ENCODE measurements at places on chromosomes 2 and 18. TPM values are rescaled to one million over a fixed set of nuclear protein-coding genes. Genes with fewer than 3 reads are reported as not detected.
A peak's percentile ranks its signal among the peaks of the same experiment; 100 is the strongest.

- no peak for DNase-seq
Measured at GRCh38 chr2:230658877-230659652, 53.6 kb upstream of the CAB39 start.

GRCh38 chr2:37507051-37507410, 162.6 kb downstream of the QPCT start:
- no peak for DNase-seq

The ZFP36L2 gene
- 67.9 TPM for polyA plus RNA-seq

DNA sequence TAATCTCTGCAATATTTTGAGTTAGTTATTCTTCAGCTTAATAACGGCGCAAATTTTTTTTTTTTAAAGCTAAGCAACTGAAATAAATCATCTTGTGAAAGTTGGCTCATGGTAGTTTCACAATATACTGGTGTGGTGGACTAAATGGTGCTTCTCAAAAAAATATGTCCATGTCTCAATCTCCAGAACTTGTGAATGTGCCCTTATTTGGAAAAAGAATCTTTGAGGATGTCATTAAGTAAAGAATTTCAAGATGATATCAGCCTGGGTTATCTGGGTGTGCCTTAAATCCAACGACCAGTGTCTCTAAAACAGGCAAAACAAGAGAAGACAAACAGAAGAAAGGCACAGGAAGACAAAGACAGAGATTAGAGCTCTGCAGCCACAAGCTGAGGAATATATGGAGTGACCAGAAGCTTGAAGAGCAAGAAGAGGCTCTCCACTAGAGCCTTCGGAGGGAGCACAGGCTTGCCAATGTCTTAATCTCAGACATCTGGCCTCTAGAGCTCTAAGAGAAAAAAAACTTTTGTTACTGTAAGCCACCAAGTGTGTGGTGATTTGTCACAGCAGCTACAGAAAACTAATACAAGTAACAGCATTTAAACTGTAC, 71.4 kb downstream of the HNMT start:
- DNase-seq: no peak

DNA sequence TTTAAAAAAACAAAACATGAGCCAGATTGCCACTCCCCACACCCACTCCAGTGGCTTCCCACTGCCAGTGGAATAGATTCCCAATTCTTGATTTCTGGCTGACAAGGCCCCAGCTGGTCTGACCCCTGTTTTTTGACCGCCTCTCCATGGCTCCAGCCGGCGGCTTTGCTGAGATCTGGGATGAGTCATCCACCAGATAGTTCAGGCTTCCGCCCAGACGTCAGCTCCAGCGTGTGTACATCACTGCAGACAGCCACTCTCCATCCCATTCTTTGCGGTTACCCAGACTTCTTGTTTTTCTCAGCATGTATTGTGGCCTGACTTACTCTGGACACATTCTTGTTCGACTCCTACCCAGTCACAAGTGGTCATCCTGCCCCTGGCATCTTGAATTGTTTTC, 227.9 kb downstream of the GBX2 start:
- DNase-seq: no peak

The CYP1B1 gene
- polyA plus RNA-seq: 1.7 TPM

DNA sequence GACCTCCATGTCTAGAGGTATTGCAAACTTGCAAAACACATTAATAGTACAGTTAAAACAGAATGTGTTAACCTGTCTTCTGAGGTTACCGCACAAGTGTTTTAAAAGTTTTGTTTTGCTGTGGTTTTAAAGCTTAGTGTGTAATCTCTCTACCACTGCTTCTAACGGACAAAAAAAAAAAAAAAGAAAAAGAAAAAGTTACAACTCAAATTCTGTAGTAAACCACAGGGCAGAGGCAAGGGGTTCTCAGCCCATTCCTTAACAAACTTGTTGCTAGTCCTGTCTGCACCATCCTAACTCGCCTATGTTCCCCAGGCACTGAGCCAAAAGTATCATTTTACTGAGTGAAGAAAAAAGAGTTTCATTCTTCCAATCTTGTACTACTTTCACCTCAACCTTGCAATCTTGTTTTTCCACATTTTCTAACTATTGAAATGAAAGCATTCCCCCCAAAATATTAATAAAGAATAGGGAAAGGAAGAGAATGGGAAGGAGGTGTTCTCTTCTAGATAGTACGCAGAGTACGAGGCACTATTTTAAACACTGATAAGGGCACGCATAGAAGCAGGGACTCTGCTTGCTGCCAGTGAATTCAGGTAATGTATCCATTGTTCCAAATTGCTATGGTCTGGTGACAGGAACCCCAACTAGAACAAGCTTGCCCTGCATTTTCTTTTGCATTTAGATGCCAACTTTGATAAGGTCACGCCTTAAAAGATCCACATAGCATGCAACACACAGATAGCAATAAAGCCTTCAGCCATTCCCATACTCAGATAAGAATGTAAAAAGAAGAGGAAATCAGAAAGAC, 47.1 kb downstream of the IKZF2 start:
- peak; percentile 6 for DNase-seq

- DNase-seq: no peak
Measured at GRCh38 chr2:25405611-25406295, 64.0 kb upstream of the DNMT3A start.

DNA sequence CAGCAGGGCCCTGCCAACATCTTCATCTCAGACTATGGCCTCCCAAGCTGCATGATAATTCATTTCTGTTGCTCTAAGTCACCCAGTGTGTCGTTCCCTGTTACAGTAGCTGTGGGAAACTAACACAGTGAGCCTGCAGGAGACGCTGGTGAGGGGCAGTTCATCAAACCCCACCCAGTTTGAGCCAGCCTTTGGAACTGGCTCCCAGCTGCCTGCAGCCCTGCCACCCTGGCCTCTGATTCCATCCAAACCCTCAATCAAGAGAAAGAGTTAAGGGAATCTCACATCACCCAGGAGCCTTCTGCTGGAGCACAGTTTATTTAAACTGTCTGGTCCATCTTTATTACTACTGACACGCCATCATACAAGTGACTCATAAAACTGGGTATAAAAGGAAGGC, 64.9 kb upstream of the ZCCHC2 start:
- DNase-seq: no peak

The TBC1D8 gene
- 30.2 TPM for polyA plus RNA-seq

- DNase-seq: no peak
Measured at GRCh38 chr2:160646684-160647444, 153.3 kb upstream of the RBMS1 start.

- DNase-seq: no peak
Measured at GRCh38 chr2:199259671-199260070, 198.1 kb downstream of the SATB2 start.

DNA sequence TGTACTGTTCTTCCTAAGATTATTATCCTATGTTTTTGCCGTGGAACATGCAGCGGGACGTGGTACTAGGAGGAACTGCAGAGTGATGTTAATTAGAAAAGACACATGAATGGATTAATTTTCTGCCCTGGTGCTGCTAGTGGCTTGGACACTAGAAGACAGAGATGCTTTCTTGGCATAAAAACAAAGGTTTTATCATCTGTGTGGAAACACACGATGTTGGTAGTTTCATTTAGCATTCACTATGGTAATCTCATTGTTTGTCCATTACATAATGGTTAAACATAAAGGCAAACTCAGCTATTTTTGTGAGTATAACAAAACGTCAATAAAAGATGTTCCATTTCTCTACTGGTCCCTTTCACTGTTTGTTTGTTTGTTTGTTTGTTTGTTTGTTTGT, 22.8 kb downstream of the COL6A3 start:
- DNase-seq: no peak

DNA sequence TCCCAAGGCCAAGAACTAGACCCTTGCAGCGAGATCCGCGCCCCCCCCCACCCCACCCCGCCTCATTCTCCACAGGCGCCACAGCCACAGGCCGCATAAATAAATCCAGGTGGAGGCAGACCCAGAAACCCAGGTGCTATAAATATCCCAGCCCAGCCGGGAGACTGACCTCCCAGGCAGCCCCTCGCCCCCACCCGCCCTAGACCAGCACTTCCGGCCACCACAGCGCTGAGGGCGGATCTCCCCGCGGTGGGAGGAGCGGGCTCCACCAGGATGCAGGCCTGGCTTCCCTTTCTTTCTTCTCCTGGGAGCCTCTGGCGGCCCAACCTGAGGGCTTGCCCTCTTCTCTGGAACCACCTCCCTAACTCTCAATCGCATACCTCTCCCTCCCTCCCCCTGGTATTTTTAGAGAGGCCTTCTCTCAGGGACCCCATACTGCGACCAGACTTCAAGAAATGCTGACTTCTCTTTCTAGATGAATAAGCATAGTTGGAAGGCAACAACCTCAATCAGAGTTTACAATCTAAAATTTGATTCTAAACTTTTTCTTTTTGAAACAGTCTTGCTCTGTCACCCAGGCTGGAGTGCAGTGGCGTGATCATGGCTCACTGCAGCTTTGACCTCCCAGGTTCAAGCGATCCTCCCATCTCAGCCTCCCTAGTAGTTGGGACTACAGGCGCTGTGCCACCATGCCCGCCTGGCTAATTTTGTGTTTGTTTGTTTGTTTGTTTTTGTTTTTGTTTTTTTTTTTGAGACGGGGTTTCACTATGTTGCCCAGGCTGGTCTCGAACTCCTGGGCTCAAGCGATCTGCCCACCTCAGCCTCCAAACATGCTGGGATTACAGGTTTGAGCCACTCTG, 55.0 kb downstream of the PKDCC start:
- peak; percentile 76 for DNase-seq

The ITGB6 gene
- 52.2 TPM for polyA plus RNA-seq

GRCh38 chr2:233690444-233690843, 2.2 kb upstream of the UGT1A6 start:
- DNase-seq: no peak

DNA sequence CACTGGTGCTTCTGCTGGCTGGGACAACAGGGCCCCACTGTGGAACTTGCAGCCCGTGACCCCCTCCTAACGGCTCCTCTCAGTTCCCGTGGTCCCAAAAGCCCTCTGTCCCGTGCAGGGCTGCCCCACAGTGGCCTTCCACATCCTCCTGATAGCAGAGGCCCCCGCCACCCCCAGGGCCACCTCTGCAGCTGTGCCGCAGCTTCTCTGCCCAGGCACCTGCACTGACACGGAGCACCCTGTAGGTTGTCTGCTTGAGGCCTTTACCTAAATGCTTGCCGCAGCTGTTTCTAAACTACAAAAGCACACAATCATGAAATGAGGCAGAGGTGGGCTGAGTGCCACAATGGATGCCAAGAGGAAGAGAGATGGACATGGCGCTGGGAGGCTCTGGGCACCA, 13.5 kb upstream of the GRHL1 start:
- no peak for DNase-seq

The ABCB11 gene
- not detected for polyA plus RNA-seq

DNA sequence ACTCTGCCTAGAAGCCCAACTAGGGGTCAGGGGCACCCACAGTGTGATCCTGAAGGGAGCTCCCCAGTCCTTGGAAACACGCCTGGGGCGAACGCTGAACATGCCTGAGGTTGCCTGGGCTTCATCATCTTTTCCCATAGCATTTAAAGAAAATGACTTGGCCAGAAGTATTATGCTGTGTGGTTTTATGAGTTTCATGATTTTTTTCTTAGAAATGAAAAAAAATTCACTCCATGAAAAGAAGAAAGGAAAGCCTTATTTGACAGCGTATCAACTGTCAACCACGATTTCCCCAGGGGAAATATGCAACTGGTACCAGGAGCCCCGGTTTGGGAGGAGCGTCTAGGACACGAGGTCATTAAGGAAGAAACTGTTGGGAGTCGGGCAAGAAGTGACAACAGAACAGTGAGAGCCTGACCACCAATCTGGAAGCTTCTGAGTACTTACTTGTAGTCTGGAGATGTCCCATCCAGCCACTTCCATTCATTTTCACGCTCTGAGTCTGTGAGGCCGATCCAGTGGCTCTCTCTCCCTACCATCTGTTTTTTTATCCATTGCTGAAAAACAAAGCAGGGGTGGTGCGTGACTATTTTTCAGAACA, 63.5 kb upstream of the THOC1 start:
- no peak for DNase-seq

The REG1B gene
- polyA plus RNA-seq: not detected

The SIX3 gene
- polyA plus RNA-seq: not detected

- no peak for DNase-seq
Measured at GRCh38 chr2:163455815-163456214, 280.0 kb downstream of the FIGN start.

The LBH gene
- polyA plus RNA-seq: 28.6 TPM

GRCh38 chr2:167398873-167399272, 510.6 kb downstream of the XIRP2 start:
- no peak for DNase-seq

GRCh38 chr18:43563780-43564179, 286.5 kb upstream of the SYT4 start:
- DNase-seq: no peak

The SLC5A7 gene
- polyA plus RNA-seq: 0.06 TPM

- no peak for DNase-seq
Measured at GRCh38 chr18:58674863-58675472, 3.7 kb downstream of the MALT1 start.

DNA sequence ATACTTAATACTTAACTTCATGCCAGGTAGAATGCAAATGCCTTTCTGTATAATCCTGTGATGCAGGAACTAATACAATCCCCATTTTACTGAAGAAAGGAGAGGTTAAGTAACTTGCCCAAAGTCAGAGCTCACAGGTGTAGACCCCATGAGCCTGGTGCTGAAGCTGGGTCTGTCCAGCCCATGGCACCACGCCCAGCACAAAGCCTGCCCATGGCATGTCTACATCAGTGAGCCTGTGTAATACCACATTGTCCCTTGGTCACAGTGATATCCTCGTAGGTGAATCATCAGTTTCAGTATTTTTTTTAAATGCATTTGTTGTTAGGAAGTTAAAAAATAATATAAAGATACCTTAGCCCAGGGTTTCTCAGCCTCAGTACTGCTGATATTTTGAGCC, 69.9 kb upstream of the MCFD2 start:
- DNase-seq: no peak

DNA sequence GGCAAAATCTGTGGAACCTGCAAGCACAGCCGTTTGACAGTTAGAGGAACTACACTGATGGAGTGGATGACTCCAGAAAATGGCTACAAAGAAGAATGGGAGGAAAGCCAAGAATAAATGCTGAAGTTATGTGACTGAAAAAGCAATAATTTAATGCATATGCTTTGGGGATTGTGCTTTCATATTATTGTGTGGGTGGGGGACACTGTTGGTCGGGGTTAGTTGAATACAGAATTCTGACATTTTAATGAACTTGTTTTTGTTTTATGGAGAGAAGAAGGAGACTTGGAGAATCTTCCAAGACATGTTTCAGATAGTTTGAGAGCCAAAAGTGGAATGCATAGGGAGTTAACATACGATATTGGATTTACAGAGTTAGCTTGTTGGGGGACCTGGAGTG, 68.5 kb downstream of the NRP2 start:
- no peak for DNase-seq

The SPATS2L gene
- polyA plus RNA-seq: 219 TPM

The MBP gene
- 18.5 TPM for polyA plus RNA-seq

The SMAD4 gene
- polyA plus RNA-seq: 86.1 TPM

The AAK1 gene
- 16.3 TPM for polyA plus RNA-seq

GRCh38 chr2:144443837-144444817, 75.8 kb downstream of the ZEB2 start:
- DNase-seq: no peak
